SHP77 treated with DMSO at 0.1 percent for 48 hours (cell line): ENCODE measurements at places on chromosomes 3 and 15.

- no peak for DNase-seq
These were observed 139.4 kb upstream of the SLC7A14 start for GRCh38 chr3:170725285-170725731.

- DNase-seq: no peak
These were observed 1.3 kb downstream of the SECISBP2L start for GRCh38 chr15:49044766-49045606.

- DNase-seq: no peak
These were observed 34.2 kb downstream of the ALS2CL start for GRCh38 chr3:46659285-46659684.

DNA sequence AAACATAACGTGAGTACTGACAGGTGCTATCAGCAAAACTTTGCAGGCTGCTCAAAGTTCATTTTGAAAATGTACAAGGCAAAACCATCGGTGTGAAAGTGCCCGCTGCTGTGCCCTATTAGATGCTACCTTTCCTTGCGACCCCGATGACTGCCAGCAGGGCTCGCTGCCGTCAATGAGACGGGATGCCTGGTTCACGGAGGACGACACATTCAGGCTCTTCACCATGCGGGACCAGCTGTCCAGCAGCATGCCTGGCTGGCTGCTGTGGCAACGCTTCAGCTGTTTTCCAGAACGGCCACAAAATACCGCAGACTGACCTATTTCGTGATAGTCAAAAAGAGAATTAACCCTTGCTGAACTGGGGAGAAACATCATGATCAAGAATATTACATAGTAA is 92.7 kb upstream of the OCA2 start:
- peak; percentile 1 for DNase-seq

- DNase-seq: no peak
These were observed 269.1 kb upstream of the LRRFIP2 start for GRCh38 chr3:37443363-37444035.

DNA sequence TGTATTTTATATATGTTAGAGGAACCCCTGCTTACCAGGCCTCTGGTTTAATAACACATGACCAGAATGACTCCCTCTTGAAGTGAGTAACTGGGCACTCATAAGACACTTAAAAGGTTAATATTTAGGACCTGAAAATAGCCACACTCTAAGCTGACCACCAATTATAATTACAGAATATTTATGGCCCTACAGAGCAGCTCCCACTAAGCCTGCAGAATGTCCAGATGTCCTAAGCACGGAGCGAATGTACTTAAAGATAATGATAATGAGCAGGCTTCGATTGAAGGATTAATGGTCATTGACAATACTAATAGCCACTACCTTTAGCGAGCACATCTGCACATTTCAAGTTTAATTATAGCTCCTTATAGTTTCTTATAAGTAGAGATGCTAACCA is 22.8 kb upstream of the KCTD6 start:
- no peak for DNase-seq

DNA sequence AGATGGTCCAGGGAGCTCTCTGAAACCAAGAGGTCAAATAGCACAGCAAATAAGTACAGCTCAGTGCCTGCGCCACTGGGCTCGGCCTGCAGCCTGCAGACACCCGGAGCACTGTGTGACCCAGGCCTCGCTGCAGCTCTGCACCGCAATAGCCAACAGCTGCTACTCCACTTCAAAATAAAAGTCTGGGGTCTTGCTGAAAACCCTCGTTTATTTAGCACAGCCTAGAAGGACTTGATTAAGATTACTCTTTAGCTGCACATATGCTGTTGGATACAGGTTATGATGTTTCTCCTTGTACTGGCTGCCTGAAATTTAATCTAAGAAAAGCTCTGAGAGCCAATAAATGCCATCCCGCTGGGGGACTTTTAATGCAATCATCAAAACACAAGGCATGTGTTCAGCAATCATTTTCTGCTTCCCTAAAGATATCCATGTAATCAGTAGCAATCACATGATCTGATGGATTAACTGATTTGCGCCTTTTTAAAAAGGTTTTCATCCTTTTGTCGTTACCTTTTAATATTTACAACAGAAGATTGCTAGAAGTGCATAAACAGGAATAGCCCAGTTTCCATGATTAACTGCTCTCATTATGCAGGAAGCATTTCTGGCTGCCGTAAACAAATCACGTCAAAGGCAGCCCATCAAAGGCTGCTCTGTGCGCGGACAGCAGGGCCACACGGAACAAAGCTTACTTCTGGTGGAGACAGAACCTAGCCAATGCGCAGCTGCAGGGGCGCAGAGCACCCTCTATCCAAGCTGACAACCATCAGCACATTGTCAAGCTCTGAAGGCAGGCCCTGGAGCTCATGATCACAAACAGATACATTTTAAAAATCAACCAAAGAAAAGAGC is 58.8 kb downstream of the CLASP2 start:
- DNase-seq: peak; percentile 86

- no peak for DNase-seq
These were observed 18.9 kb downstream of the IL16 start for GRCh38 chr15:81215531-81215930.

DNA sequence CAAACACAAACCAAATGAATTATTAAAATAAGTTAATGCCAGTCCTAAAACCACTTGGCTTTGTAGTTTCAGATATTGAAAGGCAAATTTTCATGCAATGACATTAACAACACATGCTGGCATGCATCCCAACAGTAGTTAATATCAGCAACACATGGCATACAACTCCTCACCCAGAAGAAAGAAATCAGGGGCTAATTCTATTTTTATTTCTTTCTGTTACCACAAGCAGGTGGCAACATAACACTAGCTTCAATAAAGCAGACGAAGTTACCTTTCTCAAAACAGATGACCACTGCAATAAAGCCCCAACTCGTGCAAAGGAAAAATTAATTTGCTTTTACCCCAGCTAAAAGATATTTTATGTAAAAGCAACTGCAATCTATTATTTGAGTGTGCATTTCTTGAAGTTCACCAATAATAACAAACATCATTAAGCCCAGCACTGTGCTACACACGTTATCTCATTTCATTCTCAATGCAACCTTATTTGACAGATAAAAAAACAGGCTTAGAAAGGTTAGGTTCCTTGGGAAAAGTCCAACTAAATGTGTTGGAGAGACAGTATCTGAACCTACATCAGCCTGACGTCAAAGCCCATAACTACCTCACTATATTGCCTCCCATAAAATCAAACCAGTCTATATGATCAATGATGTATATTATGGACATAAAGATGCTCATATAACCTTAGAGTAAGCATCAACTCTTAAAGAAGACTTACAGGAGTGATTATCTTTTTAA is 2.8 kb downstream of the TOP2B start:
- DNase-seq: no peak
